Breast epithelium (tissue), 4 donors: ENCODE measurements at places on chromosomes 1 and 21. TPM values are rescaled to one million over a fixed set of nuclear protein-coding genes. Genes with fewer than 3 reads are reported as not detected.

CCDC30 gene
- 3.4 TPM for total RNA-seq

TEX38 gene
- not detected for total RNA-seq

RNF19B gene
- 15.7 TPM for total RNA-seq

CYP4A11 gene
- 0.29 TPM for total RNA-seq

INSRR gene
- total RNA-seq = 0.15 TPM

RHBG gene
- not detected for total RNA-seq

ST6GALNAC5 gene
- total RNA-seq = 15.4 TPM

ARMH1 gene
- total RNA-seq = 3.8 TPM

GPR153 gene
- 34.6 TPM for total RNA-seq

PTGER3 gene
- 52.1 TPM for total RNA-seq

C21orf58 gene
- 0.96 TPM for total RNA-seq

RHD gene
- not detected for total RNA-seq

FOXO6 gene
- 0.98 TPM for total RNA-seq

GRCh38 chr1:182869241-182869666 is 30.1 kb downstream of the DHX9 start:
- H3K27ac ChIP-seq = no peak overlapping the region
- no peaks in the 10 kb centered on the region for H3K4me1 ChIP-seq
- DNase-seq = no peak
- no peak overlapping the region for H3K4me3 ChIP-seq
- H3K36me3 ChIP-seq = no peaks in the 10 kb centered on the region

GRCh38 chr1:53183095-53183990 is 13.3 kb upstream of the CPT2 start:
- peak overlapping the region; percentile 53 for H3K27ac ChIP-seq
- H3K4me3 ChIP-seq = no peak overlapping the region
- H3K4me1 ChIP-seq = no peaks in the 10 kb centered on the region
- H3K36me3 ChIP-seq = no peaks in the 10 kb centered on the region

DNA sequence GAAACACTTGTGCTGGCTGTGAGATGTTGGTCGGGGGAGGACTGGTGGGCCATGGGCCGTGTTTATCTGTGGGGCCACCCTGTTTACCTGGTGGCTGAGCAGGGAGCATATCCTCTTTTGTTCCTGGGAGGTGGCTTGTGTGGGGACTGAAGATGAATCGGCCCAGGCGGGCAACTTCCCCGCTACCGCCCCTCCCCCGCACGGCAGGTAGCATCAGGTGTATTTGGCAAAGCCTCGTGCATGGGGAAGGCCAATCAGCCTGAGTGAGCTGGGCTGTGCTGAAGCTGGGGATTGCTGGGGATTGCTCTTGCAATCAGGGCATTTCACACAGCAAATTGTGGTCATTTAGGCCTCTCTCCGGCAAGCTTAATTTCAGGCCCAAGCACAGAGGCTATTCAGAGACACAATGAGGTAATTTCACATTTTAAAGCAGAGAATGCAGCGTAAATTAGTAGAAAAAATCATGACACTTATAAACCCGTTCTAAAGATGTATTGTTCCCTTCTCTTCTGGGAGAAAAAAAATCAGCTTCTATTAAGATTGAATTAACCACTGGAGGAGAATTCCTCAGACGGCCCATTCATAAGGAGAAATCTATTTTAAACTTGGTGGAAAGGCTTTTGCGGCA is 197.7 kb upstream of the POU3F1 start:
- no peaks in the 10 kb centered on the region for H3K36me3 ChIP-seq
- DNase-seq = no peak
- H3K27ac ChIP-seq = no peak overlapping the region

GRCh38 chr1:3610527-3611169 is 660 bp downstream of the MEGF6 start:
- no peak for DNase-seq
- no peak overlapping the region for H3K27ac ChIP-seq
- H3K36me3 ChIP-seq = no peaks in the 10 kb centered on the region
- H3K4me3 ChIP-seq = peak overlapping the region; percentile 71
- peaks cover 39% of the 10 kb centered on the region for H3K27me3 ChIP-seq

GRCh38 chr1:54714881-54715492 is 674 bp upstream of the TTC4 start:
- no peaks in the 10 kb centered on the region for H3K36me3 ChIP-seq
- peak overlapping the region; percentile 79 for H3K4me3 ChIP-seq
- no peak for DNase-seq
- H3K27ac ChIP-seq = peak overlapping the region; percentile 81

- peak overlapping the region; percentile 86 for H3K4me3 ChIP-seq
- H3K4me1 ChIP-seq = peaks cover 9% of the 10 kb centered on the region
- DNase-seq = no peak
These were observed 2.7 kb downstream of the ZBED6 start for GRCh38 chr1:203797948-203798655.

GRCh38 chr1:183886083-183886828 is 81.3 kb downstream of the RGL1 start:
- no peak overlapping the region for H3K27ac ChIP-seq
- H3K36me3 ChIP-seq = no peaks in the 10 kb centered on the region
- no peaks in the 10 kb centered on the region for H3K27me3 ChIP-seq
- no peak overlapping the region for H3K4me3 ChIP-seq
- no peaks in the 10 kb centered on the region for H3K4me1 ChIP-seq

DNA sequence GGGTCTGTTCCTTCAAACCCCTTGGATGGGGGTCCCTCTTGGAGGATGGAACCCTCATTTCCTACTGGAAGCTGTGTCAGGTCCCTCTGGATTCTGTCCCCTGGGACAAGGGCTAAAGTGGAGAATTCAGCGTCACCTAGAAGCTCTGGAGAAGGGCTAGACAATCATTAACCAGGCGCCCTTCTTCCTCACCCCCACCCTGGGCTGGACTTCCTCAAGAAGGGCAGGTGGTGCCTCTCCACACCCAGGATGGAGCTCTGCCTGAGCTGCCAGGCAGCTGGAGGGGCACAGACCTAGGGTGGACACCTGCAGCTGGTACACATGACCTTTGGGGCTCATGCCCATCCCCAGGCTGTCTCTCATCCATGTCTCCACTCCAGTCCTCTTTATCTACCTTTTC is 3.6 kb downstream of the CELF3 start:
- no peak overlapping the region for H3K4me3 ChIP-seq
- H3K4me1 ChIP-seq = no peaks in the 10 kb centered on the region
- no peaks in the 10 kb centered on the region for H3K27me3 ChIP-seq
- no peak overlapping the region for H3K27ac ChIP-seq
- no peak for DNase-seq

- H3K4me3 ChIP-seq = no peak overlapping the region
- H3K27ac ChIP-seq = no peak overlapping the region
- no peak for DNase-seq
- H3K36me3 ChIP-seq = no peaks in the 10 kb centered on the region
- H3K27me3 ChIP-seq = no peaks in the 10 kb centered on the region
These were observed 24.8 kb downstream of the TM2D1 start for GRCh38 chr1:61699911-61700851.

DNA sequence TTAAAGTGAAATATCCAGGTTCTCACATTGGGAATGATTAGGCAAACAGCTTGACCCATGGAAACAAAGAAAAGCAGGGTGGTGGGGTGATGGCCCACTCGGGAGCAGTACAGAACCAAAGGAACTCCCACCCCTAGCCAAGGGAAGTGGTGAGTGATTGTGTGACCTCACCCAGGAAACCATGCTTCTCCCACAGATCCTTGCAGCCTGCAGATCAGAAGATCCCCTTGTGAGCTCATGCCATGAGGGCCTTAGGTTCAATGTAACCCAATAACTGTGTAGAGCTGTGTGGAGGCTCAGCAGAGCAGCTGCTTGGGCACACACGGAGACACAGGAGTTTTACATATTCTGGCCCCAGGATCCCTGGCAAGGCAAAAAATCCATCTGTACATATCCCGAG is 311.8 kb upstream of the DPYD start:
- DNase-seq = no peak
- no peak overlapping the region for H3K4me3 ChIP-seq
- H3K36me3 ChIP-seq = no peaks in the 10 kb centered on the region
- H3K27me3 ChIP-seq = no peaks in the 10 kb centered on the region
- no peaks in the 10 kb centered on the region for H3K4me1 ChIP-seq
- H3K27ac ChIP-seq = no peak overlapping the region

DNA sequence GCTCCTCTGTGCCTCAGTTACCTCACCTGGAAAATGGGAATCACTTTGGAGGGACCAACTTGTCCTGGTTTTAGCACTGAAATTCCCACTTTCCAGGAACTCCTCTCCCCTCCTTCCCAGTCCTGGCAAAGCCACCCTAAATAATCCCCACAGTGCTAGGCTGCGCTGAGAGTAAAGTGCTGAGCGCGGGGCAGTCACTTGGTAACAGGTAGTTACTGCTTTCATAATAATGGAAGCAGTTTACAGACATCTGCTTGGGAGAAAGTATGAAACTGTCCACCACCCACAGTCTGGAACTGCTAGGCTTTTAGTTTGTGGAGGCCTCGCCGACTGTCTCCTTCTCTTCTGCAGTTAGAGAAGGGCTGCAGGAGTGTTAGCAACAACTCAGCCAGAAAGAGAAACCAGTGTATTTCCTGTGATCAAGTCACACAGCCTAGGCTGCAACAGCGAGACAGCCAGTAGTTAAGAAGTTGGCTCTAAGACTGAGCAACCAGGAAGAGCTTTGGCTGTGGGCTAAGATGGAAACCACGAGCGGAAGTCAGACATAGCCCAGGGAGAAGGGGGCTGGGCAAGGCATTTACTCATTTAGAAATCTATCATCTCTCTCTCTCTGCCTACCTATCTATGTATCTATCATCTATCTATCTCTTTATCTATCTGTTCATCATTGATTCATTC is 30.8 kb upstream of the ABCG1 start:
- peak overlapping the region; percentile 84 for H3K27ac ChIP-seq
- H3K4me3 ChIP-seq = no peak overlapping the region
- H3K27me3 ChIP-seq = no peaks in the 10 kb centered on the region
- H3K36me3 ChIP-seq = no peaks in the 10 kb centered on the region

DNA sequence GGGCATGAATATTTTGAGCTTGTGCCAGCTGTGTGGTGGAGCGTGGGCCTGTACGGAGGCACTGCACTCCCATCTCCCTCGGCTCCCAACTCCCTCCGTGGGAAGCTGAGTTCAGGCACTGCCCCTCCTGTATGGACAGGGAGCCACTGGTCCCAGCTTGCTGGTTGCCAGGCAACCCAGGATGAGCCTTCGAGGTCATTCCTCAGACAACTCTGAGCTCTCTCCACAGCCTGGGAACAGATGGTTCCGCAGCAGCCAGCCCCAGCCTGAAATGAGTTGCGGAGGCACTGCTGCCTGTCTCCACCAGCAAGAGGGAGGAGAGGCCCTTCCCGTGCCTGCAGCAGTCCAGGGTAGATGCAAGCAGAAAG is 58.4 kb upstream of the TENT5B start:
- no peaks in the 10 kb centered on the region for H3K27me3 ChIP-seq
- no peaks in the 10 kb centered on the region for H3K36me3 ChIP-seq
- no peak overlapping the region for H3K4me3 ChIP-seq
- no peaks in the 10 kb centered on the region for H3K4me1 ChIP-seq
- peak overlapping the region; percentile 69 for H3K27ac ChIP-seq

GRCh38 chr1:7941437-7941793 is 776 bp upstream of the TNFRSF9 start:
- no peak overlapping the region for H3K27ac ChIP-seq
- no peak overlapping the region for H3K4me3 ChIP-seq
- no peaks in the 10 kb centered on the region for H3K36me3 ChIP-seq
- no peak for DNase-seq

- H3K27ac ChIP-seq = no peak overlapping the region
- H3K4me3 ChIP-seq = no peak overlapping the region
- no peak for DNase-seq
- H3K4me1 ChIP-seq = no peaks in the 10 kb centered on the region
- H3K27me3 ChIP-seq = no peaks in the 10 kb centered on the region
These were observed 31.5 kb downstream of the LBR start for GRCh38 chr1:225396357-225396756.

DNA sequence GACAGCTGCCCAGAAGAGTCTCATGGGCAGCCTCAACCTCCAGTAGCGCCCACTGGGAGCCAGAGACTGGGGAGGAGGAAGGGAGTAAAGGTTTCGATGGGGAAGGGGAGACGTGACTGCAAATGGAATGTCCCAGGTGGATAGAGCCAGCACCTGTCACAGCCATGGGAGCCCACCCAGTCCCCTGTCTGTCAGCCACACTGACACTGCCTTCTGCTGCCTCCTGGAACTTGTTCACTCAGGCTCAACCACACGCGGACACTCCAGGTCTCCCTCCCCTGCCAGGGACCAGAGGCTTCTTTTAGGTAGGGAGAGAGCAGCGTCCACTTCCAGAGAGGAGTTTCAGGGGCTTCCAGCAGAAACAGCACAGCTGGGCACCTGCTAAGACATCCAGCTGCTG is 346.3 kb downstream of the NPHP4 start:
- DNase-seq = no peak
- no peaks in the 10 kb centered on the region for H3K4me1 ChIP-seq
- H3K27ac ChIP-seq = no peak overlapping the region
- H3K4me3 ChIP-seq = no peak overlapping the region

GRCh38 chr1:30788580-30789387 is 31.2 kb upstream of the LAPTM5 start:
- H3K4me3 ChIP-seq = no peak overlapping the region
- H3K36me3 ChIP-seq = no peaks in the 10 kb centered on the region
- no peak overlapping the region for H3K27ac ChIP-seq
- no peak for DNase-seq
- no peaks in the 10 kb centered on the region for H3K27me3 ChIP-seq
- H3K4me1 ChIP-seq = no peaks in the 10 kb centered on the region
